D341Med (cell line): ENCODE measurements at places on chromosomes 1 and 21.

DNA sequence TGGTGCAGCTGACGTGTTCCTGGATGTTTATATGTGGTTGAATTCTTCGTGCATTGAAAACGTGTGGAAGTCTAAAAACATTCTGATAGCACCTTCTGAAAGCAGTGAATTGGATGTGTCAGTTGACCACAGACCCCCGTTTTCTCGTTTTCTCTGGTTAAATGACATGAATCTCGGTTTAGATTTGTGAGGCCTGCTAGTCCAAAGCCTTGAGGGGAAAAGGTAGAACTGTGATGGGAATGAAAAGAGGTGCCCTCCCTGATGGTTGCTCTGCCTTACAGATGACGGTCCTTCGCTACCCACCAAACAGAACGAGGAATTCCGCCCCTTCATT is 8.9 kb downstream of the RER1 start:
- DNase-seq = no peak

- DNase-seq = peak; percentile 22
Measured at GRCh38 chr1:101238031-101238628, 1.3 kb downstream of the S1PR1 start.

DNA sequence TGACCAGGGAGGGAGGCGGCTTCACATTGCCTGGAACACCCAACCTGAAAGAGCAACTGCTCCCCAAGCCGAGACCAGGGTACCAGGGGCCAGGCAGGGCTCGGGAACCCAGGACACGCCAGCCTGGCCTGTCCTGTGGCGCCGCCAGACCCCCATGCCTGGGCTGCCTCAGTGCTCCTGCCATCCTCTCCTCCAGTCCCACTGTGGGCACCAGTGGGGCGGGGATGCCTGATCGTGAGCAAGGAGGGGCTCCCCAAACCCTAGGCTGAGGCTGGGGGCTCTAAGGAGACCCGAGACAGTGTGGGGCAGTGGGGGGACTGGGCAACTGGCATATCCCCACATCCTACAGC is 45.1 kb downstream of the WNT9A start:
- no peak for DNase-seq

GRCh38 chr1:110639724-110640386 is 33.7 kb upstream of the KCNA2 start:
- DNase-seq = no peak

DNA sequence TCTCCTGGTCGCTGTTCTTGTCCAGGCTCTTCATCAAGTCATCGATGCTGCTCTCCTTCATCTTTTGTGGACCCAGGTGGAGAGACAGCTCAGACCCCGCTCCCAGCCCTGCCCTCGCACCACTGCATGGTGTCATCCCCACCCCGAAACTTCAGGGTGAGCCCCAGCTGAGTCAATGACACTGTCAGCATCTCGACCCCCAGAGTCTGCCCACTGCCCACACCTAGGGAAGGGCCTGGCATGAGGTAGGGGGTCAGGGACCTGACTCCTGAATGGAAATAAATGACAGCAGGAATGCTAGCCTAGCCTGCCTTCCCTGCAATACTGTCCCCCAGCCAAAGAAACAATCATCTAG is 1.6 kb upstream of the S100A6 start:
- peak; percentile 21 for DNase-seq

GRCh38 chr1:221527302-221527701 is 214.6 kb downstream of the DUSP10 start:
- DNase-seq = no peak

GRCh38 chr1:35029761-35030160 is 2.0 kb downstream of the ZMYM6 start:
- DNase-seq = no peak
